ENCODE measurements at places on chromosomes 3 and 15.
A peak's percentile ranks its signal among the peaks of the same experiment; 100 is the strongest.

DNA sequence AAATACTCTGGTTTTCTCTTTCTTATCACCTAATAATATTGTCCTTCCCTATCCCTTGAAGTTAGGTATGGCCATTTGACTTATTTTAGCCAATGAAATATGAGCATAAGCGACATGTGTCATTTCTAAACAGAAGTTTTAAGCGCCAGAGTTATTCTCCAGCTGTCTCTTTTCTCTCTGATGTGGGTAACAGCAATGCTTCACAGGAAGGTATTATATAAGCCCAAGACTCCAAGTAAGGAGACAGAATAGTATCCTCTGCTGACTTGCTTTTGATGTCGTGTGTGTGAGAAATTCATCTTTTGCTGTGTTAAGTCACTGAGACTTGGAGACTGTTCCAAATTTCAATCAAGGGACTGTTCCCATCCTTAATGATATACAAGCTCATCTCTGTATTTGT is 224.6 kb upstream of the NECTIN3 start:
- DNase-seq = no peak

- no peak for DNase-seq
Measured at GRCh38 chr3:175573226-175573625, 714.1 kb downstream of the NAALADL2 start.

DNA sequence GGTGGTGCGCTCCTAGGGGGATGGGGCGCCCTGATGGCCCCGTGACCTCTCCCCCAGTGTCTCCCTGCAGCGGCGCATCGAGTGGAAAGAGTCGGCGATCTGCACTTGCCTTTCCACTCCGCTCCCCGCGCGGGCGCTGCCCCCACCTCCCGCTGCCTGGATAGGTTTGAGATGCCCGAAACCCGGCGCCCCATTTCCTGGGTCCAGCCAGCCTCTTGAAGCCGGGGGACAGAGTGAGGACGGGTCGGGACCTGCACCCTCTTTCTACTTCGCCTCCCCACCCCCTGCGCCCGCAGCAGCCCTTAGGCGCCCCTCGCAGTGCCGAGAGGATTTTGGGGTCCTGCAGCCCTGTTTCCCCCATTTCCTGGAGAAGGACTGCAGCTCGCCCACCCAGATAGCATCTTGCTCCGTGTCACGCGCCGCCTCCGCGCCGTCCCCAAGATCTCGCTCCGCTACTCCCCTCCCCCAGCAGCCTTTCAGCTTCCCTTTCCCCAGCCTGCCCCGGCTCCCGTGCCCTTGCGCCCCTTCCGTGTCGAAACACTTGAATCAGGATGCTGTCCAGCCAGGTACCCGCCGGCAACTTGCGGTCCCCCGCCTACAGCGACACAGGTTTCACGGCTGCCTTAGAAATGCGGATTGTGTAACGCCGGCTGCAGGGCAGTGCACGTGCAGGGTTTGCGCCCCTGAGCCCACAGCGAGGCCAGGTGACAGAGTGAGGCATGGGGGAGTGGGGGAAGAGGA is 519 bp downstream of the ABHD6 start:
- DNase-seq = peak; percentile 32

DNA sequence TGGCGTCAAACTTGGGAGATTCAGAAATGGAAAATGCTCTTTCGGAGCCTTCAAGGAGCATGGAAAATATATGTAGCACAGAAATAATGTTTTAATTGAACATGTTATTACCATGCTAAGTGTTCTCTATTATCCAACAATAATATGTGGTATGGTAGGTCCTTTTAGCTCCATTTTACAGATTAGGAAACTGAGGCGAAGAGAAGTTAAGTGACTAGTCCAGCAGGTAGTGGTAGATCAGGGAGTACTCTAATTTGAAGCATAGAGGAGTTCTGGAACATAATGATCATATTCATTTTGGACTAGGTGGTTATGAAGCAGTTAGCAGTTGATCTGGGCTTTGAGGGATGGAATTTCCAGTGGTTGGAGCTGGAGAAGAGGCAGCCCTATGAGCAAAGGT is 1.1 kb downstream of the CMC1 start:
- no peak for DNase-seq

DNA sequence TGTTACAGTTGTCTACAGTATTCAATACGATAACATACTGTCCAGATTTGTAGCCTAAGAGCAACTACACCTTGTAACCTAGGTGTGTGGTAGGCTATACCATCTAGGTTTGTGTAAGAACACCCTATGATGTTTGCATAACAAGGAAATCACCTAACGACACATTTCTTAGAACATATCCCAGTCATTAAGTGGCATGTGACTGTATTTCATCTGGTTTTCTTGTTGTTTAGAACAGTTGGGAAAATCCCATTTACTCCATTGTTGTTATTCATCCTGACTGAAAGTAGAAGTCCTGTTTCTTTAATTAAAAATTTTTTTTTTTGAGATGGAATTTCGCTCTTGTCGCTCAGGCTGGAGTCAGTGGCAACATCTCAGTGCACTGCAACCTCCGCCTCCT is 31.3 kb downstream of the LRRC28 start:
- DNase-seq = no peak

DNA sequence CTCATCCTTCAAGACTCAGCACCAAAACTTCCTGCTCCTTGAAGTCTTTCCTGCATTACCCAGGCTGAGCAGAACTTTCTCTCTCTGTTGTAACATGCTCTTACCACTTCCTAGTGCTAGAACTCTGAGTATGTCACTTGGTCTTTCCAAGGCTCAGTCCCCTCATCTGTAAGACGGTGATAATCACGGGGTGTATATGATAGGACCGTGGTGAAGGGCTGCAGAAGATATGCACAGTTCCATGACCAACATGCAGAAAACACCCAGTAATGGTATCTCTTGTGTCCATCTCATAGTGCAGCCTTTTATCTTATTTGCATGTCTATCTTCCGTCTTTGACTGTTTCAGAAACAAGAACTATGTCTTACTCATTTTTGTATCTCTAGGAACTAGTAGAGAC is 154.5 kb downstream of the ZNF621 start:
- DNase-seq = no peak

- DNase-seq = no peak
Measured at GRCh38 chr15:83694536-83694935, 40.6 kb downstream of the ADAMTSL3 start.

- DNase-seq = no peak
Measured at GRCh38 chr15:58472221-58472620, 40.4 kb downstream of the LIPC start.

GRCh38 chr3:46420931-46421330 is 13.9 kb downstream of the CCRL2 start:
- no peak for DNase-seq

DNA sequence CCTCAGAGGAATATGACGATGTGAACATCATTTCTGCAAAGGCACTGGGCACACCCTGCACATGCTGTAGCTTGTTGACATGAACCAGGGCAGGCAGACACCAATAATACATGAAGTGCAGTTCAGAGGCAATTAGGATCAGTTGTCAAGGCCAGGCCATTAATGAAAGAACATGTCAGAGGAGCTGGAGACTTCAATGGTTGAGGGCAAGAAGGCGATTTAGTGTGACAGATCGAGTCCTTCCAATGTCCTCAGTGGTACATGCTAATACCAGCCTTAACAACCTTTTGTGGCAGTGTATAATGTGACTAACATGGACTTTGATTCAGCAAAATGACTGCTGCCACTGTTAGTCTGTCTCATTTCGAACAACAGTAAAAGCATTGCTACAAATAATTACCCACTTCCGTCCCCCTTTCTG is 205.2 kb upstream of the NANOGP8 start:
- DNase-seq = no peak

- DNase-seq = no peak
Measured at GRCh38 chr3:98906230-98906629, 4.7 kb upstream of the DCBLD2 start.

DNA sequence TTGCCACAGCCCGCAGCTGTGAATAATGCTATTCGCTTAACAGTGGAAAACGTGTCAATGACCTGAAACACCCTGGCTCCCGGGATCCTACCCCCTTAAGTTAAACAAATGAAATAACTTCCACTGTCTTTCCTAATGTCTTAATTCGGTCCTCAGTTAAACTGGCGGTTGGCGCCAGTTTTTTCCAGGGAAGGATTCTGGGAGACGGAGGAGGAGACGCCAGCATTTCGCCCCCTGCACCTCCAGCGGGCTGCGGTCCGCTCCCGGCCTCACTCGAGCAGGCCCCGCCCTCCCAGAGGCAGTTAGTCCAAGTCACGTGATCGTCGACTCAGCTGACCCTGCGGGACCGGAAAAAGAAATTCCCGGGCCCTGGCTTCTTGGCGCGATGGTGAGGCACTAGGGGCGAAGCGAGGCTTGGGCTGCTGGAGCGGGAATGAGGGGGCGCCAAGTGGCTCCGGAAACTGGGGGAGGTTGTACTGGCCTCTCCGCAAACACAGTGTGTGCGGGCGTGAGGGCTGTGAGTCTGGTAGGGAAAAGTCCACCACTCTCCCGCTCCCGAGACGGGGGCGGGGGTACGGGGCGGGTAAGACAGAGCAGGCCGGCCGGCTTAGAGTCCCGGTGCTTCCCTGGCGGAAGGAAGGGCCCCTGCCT is at the start of gene COMMD4:
Gene COMMD4 (plus strand): TSS at position 359 of the 651 bp plus-strand sequence. CDS start 27 bp downstream, at position 386.
- DNase-seq = peak; percentile 83

- DNase-seq = no peak
Measured at GRCh38 chr3:150348500-150348899, 59.6 kb upstream of the TSC22D2 start.

DNA sequence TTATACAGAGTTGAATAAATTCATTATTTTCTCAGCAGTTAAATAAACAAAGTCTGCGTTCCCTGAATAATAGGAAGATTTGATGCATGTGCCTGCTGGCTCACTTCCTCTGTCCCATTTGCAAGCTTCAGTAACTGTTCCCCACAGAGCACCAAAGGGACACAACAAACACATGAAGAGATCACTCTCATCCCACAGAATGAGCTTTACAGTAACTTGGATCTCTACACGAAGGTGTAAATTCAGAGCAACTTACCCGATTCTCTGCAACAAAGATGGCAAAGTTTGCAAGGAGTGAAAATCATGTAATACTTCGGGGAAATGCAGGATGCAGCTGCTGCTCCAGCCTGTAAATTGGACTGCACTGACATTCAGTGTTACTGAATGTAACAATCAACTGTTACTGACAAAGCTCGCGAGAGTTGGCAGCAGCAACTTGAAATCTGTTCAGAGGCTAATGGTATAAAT is at the start of gene BCHE:
Gene BCHE (minus strand): TSS at position 366 of the 468 bp plus-strand sequence. CDS start 6,390 bp downstream, outside the sequence.
- no peak for DNase-seq

DNA sequence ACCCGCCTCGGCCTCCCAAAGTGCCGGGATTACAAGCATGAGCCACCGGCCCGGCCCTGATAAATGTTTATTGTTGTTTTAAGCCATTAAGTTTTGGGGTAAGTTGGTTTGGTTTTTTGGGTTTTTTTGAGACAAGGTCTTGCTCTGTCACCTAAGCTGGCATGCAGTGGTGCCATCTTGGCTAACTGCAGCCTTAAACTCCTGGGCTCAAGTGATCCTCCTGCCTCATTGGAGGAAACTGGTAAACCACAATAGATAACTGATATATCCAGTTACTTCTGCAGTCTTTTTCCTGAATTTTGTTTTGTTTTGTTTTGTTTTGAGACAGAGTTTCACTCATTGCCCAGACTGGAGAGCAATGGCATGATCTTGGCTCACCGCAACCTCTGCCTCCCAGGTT is 4.2 kb downstream of the SLC25A20 start:
- DNase-seq = no peak

DNA sequence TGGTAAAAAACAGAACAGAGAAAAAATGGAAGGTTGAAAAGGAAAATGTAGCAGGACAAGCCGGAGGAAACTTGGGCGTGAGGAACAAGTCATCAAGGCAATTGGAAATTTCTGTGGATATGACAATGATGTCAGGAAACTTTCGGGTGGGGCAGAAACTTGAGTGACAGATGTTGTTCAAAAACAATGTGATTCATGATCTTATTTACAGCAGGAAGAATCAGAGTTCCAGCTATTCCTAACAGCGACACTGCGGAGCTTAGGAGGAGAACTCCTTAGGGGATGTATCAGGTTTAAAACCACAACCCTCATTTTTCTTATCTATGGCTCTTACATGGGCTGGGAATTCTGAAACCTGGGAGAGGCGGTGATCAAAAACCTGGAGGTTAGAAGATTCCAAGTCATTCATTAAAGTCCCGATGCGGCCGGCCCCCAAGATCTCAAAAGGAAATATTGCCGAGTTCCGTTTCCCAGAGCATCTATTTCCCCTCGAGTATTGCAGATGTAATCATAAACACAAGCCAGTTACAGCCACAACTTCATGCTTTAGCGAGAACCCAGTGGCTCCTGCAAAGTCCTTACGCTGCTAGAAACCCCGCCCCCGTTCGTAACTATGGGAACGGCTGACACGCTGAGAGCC is 659 bp upstream of the ARRDC4 start:
- DNase-seq = no peak

DNA sequence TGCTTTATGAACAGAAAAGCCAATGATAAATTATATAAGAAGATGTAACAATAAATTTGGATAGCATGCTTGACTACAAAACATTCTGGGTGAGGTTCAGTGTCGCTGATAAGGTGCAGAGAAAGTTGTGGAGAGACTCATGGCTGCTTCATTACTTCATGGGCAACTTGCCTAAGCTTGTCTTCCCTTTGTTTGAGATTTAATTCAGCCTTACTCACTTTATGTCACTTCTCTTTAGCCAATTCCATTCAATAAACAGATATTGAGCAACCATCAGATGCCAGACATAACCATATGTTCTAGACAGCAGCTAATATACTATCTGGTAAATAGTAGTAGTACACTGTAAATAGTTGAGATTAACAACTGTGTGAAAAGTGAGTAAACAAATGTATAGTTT is 401.5 kb upstream of the FRG2C start:
- no peak for DNase-seq

DNA sequence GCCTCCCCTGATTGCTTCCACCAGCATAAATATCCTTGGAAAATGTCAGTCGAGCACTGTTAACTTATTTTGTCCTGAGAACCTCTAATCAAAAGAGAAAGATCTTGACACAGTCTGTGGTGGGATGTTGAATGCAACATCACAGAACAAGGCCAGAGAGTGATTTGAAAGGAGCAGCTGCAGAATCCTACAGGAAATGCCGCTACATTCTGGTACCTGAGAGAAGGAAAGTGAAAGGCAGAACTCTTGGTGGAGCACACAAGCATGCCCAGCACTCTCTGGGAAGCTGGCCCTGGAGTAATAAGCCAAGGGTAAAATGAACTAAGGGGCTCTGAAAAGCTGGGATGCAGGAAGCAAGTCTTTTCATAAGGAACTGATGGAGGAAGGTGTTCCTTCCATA is 75.8 kb downstream of the CBLB start:
- no peak for DNase-seq
